ENCODE measurements at places on chromosomes 12 and 14.

DNA sequence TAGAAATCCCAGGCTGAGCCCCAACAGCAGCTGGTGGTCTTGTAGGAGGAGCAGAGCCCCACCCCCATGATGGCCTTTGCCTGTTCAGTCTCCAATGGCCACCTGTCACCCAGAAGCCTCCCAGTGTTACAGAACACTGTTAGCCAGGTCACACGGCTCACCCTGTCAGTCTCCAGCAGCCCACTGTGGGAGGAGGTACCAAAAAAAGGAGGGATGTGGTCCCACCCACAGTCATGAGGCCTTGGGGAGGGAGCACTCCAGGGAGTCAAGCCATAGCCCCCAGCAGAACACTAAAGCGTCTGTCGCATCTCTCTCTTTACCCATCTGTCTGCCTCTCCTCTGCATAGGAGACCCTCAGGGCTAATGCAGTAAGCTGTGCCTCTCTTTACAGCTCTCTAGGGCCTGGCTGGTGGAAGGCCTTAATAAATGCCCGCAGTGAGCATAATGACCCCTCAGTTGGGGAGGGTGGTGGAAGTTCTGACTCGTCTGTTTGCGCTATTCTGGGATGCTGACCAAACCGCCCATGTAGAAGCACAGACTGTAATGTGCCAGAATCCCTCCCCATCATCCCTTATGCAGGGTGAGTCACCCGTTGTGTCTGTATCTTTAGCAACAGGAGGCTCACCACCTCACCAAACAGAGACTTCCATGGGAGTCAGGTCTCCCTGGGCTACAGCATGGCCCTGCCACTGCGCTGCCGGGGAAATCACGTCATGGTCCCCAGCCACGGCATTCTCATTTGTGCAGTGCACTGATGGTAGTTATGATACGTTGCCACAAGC lies 14.6 kb downstream of the C14orf132 start:
- DNase-seq, result peak; percentile 92

GRCh38 chr12:50579757-50580267 lies 75.0 kb downstream of the DIP2B start:
- no peak for DNase-seq

DNA sequence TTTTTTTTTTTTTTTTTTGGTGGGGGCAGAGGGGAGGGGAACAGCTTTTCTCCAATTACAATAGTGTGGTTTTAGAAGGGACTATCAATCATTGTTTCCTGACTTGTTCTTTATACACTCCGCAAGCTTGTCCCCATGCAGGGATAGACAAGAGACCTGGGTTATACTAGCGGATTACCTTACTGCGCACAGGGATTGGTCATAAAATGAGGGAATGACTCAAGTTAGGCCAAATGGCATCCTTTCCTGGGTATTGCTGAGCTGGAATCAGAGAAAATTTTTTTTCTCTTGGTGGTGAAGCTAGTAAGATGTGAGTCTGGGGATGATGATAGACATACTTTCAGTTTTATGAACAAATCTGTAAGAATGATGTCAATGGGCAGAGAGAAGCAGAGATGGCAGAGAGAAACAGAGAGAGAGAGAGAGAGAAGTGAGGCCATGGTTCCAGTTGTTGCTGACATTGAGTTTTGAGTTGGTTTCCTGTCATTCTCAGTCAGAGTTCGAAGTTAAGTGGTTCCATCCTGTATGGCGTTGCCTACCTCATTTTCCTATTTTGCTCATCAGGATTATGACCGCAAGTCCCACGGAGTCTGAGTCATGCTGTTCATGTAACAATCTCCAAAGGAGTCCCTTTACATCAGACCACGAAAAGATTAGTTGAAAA lies 59.1 kb upstream of the OTOGL start:
- DNase-seq, result peak; percentile 42

DNA sequence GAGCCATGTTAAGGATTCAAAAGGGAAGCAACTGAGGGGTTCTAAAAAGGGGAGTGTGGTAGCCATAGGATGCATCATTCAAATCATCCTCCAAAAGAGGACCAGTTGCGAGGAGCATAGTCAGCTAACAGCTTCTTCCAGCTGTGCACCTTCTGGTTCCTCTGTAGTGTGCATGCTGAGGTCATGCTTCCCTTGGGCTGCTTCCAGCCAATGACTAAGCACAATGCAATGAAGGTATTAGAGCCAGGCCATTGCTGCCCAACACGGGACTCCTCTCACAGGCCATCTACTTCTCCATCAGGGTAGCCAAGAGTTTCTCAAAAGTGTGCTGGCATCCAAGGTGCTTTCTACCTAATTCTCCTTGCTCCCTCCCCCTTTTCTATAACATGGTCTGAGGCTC lies 69.2 kb upstream of the ARID2 start:
- peak; percentile 48 for DNase-seq
